Mesothelial cell of epicardium (in vitro differentiated cells): ENCODE measurements at places on chromosomes 16 and 17.

DNA sequence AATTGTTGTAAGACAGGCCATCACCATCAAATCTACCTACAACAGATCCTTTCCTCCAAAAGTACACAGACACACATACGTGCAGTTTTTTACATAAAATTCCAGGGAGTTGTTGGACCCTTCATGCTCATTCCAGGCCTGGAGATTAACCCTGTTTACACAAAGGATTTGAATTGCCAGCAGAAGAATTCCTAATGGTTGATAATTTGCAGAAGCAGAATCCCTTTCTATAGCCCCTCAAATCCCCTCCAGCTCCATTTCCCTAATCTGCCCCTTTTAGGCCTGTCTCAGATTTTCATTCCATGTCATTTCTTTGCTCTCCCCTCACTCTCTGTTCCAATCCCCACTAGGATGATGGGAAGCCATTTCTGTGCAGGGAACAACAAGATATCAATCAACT is 102.9 kb upstream of the TOX3 start:
- H3K27ac ChIP-seq: no peak overlapping the region
- no peak overlapping the region for H3K4me3 ChIP-seq
- no peak for DNase-seq
- H3K36me3 ChIP-seq: no peaks in the 10 kb centered on the region
- no peaks in the 10 kb centered on the region for H3K4me1 ChIP-seq

DNA sequence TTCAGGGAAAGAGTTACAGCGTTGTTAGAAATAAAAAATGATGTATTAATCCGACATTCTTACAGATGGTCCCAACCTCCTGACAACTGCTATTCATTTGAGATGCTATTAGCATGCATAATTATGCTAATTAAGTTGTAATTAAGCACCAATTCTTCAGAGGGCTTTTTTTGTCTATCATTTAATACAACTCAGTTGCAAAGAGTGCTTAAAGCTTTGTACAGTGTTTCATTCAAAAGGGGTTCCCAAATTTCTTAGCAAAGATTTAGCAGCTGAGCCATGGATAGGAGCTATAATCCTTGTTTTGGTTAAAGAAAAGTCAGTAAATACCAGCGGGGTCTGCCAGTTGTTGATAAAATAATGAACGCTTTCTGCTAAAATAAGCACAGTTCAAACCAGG is 150.7 kb upstream of the DYNLRB2 start:
- H3K4me1 ChIP-seq: no peaks in the 10 kb centered on the region
- no peaks in the 10 kb centered on the region for H3K36me3 ChIP-seq
- no peak overlapping the region for H3K27ac ChIP-seq

DNA sequence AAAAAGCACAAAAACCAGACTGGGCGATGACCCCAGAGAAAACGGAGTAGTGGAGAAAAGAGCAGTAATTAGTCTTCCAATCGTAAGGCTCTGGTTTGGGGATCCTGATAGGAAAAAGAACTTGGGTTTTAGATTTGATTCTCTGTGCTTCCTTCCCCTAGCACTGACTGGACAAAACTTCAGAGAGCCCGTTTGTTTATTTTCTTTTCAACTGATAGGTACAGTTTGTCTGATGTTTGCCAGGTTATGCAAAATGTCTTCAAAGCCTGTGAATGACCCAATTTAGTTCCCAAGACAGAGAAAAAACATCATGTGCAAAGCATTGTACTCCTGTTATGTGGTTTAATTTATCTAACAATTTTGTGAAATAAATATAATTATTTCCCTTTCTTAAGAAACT is 151.1 kb upstream of the COX10 start:
- H3K36me3 ChIP-seq: peaks cover 2% of the 10 kb centered on the region
- H3K27me3 ChIP-seq: peaks cover 2% of the 10 kb centered on the region
- H3K27ac ChIP-seq: no peak overlapping the region
- no peak for DNase-seq
- H3K4me3 ChIP-seq: no peak overlapping the region
- H3K4me1 ChIP-seq: peaks cover 11% of the 10 kb centered on the region

GRCh38 chr17:31552568-31552967 is 161.1 kb downstream of the RAB11FIP4 start:
- DNase-seq: no peak
- H3K27ac ChIP-seq: no peak overlapping the region
- H3K4me3 ChIP-seq: no peak overlapping the region
- peaks cover 2% of the 10 kb centered on the region for H3K27me3 ChIP-seq
- no peaks in the 10 kb centered on the region for H3K36me3 ChIP-seq
- H3K4me1 ChIP-seq: peaks cover 9% of the 10 kb centered on the region

DNA sequence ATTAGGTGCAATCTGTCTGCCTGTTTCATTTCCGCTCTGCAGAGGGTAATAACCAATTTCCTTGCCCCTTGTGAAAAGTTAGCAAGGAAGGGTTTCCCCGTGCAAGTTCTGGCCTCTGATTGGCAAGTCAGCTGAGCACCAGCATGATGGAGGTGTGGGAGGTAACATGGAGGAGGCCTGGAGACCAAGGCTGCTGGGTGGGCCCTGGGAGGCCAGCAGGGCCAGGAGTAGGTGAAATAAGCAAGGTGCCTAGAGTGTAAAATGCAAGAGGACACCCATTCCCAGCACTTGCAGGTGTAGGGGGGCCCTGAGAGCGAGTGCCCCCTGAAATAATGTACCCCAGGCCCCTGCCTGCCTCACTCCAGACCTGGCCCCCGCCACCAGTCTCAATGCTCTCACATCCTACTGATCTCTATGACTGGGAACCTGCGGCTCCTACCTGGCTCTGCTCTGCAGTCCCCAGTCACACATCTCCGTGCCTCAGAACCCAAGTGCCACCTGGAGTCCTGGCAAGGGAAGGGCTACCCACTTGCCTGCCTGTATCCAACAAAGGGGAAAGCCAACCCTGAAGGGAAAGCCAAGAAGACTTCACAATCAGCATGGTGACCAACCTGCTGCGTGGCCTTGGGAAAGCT is 116.2 kb downstream of the C16orf78 start:
- peaks cover 2% of the 10 kb centered on the region for H3K4me1 ChIP-seq
- H3K27ac ChIP-seq: no peak overlapping the region
- no peaks in the 10 kb centered on the region for H3K36me3 ChIP-seq
- H3K4me3 ChIP-seq: no peak overlapping the region
- DNase-seq: no peak
